ENCODE measurements at places on chromosomes 1 and 21.

DNA sequence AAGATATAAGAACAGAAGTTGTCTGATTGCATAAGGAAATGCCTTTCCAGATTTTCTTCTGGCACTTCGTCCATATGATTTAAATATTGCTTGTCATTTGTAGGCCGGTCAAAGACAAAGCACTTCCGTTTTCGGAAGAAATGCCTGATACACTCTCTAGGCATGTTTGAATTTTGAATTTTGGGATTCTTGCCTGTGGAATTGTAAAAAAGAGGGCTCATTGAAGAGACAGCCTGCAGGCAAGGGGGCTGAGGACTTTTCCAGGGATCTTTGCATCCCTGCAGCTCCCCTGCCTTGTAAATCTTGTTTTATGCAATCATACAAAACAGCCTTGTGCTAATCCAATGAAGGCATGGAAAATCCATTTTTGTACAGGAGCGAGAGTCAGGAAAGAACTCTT is 7.4 kb downstream of the GBP4 start:
- no peak for DNase-seq

DNA sequence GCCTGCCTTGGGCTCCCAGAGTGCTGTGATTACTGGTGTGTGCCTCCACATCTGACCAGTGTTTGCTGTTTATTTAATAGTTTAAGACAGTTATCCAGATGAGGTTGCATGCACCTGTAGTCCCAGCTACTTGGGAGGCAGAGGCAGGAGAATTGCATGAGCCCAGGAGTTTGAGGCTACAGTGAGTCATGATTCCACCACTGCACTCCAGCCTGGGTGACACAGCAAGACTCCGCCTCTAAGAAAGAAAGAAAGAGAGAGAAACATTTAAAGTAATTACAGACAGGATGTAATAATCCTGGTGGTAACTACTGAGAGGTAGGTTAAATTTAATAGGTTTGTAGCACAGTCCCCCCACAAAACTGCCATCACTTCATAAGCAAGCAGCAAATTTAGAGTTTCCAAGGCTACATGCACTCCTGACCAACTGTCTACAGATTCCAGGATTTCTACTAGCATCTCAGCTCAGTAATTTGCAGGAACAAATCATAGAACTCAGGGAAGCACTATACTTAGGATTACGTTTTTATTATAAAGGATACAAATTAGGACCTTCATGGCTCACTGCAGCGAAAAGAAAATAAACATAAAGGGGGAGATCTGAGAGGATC is 89.6 kb downstream of the PKN2 start:
- no peak for DNase-seq

DNA sequence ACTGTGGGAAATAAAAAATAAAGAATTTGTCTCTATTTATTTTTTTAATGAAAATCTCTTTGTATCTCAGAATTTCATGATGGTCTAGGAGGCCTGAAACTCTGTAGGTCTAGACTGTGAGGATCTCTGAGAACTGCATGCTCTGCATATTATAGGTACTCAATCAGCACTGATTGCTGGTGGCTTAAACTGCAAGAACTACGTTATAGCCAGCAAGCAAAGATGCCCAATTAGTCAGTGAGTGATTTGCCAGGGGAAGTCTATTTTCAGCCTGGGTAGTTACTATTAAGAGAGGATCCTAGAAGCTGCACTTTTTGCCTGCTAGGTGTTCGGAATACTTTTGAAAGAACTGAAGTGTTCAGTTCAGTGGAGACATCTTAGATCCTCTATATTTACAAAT is 87.4 kb downstream of the GPR52 start:
- DNase-seq, result no peak

- DNase-seq, result no peak
These were observed 285.6 kb downstream of the ASTN1 start for GRCh38 chr1:176878750-176879536.

- no peak for DNase-seq
These were observed at the start of gene RCOR3 for GRCh38 chr1:211258756-211259637. TSS of gene RCOR3 (plus strand) at chr1:211259366. CDS start at chr1:211259561, 195 bp downstream.

DNA sequence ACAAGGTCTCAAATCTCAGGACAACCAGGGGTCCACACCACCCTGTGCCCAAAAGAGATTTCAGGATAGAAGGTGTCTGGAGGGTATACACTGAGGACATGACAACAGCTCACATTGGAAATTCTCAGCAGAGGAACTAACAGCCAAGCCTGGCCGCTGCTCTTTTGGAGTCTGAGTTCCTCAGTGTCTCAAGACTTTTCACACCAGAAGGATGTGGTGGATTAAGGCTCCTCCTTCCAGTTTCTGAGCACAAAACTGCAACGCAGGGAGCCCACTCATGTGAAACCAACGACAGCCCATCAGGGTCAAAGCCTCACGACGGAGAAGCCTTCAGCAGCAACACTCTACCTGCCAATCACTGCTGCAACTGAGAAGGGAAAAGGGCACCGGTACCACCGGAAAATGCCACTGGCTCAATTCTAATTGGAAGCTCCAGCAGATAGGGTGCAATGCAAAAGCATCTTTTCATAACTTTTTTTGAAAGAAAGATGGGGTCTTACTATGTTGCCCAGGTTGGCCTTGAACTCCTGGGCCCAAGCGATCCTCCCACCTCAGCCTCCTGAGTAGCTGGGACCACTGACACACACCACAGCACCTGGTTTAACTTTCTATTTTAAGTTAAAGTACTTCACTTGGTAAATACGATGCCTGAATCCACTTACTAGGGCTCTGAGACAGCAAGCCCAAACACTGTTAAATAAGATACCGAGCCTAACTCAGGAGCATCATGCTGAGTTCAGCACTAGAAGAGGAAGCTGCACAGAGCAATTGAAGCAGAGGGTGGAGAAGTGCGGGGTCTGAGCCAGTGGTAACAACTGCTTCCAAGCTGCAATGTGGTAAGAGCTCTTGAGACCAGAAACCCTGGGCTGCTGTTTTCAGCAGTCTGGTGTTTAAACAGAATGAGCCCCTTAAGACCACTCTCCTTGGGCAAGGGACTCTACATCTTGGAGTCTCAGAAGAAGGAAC is 7.8 kb downstream of the CAPZB start:
- peak; percentile 91 for DNase-seq

DNA sequence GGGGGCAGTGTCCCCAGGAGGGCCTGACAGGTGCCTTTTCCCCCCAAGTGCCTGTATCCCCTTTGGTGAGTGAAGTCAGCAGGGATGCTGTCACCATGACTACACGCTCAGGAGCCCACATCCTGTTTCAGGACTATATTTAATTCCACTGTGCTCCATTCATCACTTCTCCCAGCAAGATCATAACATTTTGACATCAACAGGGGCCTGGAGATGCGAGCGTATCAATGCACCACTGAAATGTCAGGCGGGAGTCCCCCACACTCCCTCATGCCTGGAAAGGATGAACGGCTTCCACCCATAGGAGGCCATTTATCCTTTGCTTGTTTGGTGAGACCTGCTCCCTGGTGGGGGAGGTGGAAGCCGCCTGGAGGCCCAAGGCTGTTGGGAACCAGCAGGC is 119.1 kb downstream of the PTPRU start:
- no peak for DNase-seq

DNA sequence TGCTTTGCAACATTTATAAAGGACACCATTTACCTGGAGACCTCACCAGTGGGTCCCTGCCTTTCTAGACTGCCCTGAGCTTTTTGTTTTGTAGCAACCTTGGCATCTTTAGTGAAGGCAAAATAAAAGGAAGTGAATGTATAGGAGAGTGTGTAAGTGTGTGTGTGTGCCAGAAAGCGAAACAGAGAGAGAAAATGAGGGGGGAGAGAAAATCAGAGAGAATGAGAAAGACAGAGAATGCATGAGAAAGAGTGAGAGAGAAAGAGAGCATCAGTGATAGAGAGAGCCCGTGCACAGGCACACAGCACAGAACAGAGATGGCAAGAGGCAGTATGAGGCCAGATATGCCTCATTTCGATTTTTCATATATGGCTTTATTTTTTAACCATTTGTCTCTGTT is 57.5 kb downstream of the HSD3B1 start:
- DNase-seq, result no peak

DNA sequence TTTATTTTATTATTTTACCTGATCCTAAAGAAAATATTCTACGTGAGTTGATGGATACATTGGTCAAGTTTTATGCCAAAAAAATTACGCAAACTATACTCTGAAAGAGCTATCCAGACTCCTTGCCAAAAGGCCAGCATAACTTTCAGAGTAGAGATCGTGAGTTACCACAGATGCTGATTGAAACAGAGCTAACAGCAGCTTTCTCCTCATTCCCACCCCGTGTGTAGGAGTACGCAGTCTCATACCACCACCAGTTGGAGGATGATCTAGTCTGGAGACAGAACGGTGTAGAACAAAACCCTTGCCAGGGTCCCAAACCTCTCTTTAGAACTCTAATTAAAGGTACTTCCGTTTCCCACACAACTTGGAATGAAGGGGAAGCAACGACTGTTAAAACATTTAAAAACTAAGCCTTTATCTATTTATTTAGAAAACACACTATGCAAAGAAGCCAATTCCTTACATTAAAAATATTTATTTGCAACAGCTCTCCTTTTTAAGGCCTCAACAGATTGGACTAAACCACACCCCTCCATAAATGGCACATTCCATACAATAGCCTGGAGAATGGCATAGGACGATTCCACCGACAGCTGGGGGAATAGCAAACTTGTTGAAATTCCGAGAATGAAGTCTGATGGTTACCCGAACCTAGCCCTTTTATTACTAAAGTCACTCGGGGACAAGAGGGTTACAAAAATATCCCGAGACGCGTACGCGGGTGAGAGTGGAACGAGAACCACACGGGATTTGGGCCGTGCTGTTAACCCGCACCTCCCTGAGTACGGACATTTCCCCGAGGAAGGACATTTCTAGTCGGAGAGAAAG is 1.4 kb downstream of the NUCKS1 start:
- no peak for DNase-seq

DNA sequence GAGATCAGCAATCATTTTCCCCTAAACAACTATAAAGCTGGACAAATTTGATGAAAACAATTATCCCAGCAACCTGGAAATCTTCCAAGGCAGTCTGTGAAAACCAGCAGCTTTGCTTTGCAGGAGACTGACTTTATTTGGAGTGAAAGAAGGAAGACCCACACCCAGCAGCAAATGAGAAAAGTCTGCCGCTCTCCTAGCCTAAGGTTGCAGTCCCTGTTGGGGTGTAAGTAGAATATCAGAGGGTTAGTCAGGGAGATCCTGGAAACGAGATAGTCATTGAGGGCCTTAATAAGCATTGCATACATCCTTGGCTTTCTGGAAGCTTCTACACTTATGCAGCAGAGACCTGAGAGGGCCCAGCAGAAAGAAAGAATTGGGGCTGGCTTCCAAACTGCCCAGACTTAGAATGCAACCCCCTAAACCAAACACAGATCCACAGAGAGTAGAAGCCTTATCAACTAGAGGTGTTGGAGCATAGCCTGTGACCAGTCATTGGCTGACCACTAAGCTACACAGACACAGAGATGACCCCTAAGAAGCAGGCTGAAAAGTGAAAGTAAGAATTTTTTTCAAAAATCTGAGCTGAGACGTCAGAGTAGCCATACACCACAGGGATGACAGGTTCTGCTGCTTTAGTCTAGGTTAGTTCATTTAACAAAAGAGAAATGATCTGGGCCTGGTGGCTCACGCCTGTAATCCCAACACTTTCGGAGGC is 98.3 kb downstream of the LYPLAL1 start:
- DNase-seq, result no peak

- DNase-seq, result no peak
These were observed 12.7 kb downstream of the PAFAH2 start for GRCh38 chr1:25985171-25985570.

GRCh38 chr1:229157480-229157879 is 113.4 kb upstream of the RAB4A start:
- DNase-seq, result no peak

- no peak for DNase-seq
These were observed 396.3 kb upstream of the NEGR1 start for GRCh38 chr1:72678683-72679082.

DNA sequence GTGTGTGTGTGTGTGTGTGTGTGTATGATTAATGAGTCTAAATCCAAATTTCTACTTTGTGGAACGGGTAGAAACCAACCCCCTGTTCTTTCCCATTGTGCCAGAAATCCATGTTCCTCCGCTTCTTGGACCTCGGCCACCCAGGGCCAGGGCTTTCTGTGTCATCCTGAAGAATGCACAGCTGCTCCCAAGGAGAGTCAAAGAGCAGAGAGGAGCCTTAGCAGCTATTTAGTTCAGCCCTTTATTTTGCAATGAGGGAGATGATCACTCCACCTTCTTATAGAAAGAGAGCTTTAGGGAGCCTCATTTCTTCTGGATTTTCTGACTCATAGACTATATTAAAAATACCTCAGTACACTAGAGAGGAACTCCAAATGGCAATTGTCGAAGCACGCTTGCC is 489.3 kb upstream of the VAMP3 start:
- no peak for DNase-seq

- no peak for DNase-seq
These were observed 53.4 kb upstream of the COX20 start for GRCh38 chr1:244782056-244782455.

DNA sequence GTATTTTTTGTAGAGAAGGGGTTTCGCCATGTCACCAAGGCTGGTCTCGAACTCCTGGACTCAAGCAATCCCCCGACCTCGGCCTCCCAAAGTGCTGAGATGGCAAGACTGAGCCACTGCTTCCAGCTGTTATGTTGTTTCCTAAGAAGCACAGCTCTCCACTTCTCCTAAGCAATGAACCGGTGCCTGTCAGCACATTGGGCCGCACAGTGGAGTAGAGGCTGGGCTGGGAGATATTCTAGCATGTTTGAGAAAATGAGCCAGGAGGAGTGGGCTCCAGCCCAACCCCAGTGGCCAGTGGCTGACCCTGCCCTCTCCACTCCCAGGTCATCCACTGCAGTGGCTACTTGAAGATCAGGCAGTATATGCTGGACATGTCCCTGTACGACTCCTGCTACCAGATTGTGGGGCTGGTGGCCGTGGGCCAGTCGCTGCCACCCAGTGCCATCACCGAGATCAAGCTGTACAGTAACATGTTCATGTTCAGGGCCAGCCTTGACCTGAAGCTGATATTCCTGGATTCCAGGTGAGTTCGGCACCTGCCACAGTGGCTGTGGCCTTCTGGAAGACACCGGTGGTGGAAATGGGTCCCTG is 27.0 kb downstream of the SIM2 start:
- DNase-seq, result no peak

- no peak for DNase-seq
These were observed 402.2 kb downstream of the SMYD3 start for GRCh38 chr1:246104927-246105326.

DNA sequence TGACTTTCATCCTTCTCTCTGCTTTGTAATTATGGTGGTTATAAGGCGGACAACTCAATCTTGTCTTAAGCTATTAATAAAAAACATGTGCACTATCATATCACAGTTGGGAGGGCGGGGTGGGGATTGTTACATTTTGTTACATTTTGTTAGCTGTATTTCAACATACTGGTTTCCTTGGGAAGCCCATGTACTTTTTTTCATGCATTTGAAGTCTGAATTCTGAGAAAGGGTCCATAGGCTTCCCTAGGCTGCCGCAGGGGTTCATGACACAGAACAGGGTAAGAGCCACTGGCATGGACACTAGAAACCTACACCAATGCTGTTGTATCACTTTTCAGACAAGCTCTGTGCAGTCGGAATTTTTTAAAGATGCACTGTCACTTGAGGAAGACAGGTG is 178.8 kb downstream of the ETS2 start:
- no peak for DNase-seq

- no peak for DNase-seq
These were observed 7.5 kb downstream of the LRRC8C start for GRCh38 chr1:89640440-89640839.

Measured in NCI-H187 treated with DMSO at 0.1 percent for 48 hours (cell line).